Glomerular endothelial cell (primary cell): ENCODE measurements at places on chromosomes 4 and X.

DNA sequence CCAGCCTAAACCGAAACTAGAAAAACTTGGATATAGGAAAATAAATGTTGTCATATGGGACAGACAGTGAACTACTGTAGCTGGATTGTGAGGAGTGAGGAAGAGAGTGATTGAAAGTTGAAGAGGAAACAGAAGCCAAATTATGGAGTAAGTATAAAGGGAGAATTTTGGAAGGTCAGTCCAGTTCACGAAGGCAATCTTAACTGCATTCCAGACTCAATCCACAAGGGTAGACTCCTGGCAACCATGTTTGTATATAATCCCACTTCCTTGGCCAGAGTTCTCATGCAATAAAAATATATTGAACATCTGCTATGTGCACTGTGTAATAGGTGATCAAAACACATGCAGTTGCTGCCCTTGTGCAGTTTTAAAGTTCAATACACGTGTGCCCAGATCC, 58.6 kb upstream of the CAMK2D start:
- no peak for DNase-seq

DNA sequence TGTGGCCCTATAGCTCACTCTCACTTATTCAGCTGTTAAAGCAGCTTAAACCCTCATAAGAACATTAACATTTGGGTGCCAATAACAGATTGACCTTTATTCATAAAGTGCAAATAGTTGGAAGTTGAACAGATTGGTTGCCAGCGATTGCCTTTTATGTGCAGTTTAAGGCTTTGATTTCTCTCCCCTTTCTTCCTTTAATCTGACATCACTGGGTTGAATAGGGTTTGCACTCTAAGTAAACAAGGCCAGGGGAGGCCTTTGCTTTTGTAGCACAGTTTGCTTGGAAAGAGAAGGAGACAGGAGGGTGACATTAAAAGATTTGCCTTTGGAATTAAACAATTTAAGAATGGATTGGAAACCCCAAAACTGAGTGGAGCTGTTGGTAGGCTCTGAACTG, 114.3 kb downstream of the NKX6-1 start:
- no peak for DNase-seq

DNA sequence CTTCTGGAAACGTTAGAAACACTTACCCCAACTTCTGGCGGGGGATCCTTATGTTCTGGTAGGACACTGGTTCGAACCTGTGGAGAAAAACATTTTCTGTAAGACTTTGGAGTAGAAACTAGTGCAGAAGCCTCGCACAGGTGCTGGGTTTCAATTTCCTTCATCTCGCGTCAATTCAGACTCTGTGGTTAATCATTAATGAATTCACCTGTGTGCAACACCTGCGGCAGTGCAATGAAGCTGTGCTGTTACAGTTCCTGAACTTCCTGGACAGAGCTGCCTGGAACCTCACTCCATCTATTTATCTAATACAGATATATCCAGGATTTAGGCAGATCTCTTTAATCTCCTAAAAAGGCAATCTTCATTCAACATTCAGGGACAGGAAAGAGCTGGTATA, 531.4 kb downstream of the INPP4B start:
- DNase-seq = no peak

GRCh38 chrX:14505648-14506047, 23.7 kb upstream of the GLRA2 start:
- DNase-seq = no peak

DNA sequence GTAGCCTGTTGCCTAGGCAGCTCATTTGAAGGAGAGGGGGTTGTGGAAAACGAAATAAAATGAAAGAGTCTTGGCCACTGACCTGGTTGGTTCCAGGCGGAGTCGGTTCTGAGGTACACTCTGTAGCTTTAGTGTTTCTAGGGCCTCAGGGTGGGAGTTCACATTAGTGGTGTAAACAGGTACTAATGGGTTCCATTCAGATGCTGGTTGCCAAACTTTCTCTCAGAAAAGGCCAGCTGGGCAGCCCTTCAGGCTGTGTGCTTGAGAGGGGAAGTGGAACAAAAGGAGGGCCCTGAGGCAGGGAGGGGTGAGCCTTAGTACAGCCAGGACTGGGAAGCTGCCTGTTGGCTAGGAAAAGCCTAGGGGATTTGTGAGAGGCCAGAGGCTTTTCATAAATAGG, 24.8 kb downstream of the NHSL2 start:
- DNase-seq = no peak

DNA sequence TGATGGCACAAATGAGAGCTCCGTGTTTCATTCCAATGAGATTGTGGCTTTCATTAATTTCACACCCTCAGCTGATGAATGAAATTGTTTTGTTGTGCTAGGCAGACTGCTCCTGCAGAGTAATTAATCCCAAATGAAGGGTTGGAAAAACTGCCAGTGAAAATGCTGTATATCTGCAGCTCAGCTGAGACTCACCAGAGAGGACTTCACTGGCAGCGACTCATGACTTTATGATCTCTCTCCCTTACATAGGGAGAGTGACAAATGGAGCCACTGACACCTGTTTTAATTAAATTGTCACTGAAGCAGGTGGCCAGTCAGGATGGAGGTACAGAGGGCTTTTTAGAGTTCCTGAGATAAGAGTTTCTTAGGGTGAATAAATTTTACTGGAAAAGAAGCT, 24.8 kb downstream of the GRXCR1 start:
- no peak for DNase-seq

DNA sequence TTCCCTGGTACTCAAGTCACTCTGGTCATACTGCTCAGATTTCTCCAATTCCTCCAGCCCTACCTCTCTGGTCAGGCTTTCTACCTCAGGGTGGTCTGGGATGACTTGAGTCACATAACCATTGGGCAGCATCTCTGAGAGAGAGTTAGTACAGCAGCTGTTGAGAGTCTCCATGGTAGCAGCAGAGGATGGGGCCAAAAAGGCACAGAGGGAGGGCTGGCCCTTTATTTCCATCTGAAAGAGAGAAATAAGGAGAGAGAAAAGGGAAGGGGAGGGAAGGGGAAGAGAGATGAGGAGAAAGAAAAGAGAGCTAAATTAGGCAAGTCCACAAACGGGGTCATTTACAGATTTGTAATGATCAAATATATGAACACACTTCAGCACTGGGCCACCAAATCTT, 149.1 kb upstream of the ARHGEF9 start:
- DNase-seq = no peak

DNA sequence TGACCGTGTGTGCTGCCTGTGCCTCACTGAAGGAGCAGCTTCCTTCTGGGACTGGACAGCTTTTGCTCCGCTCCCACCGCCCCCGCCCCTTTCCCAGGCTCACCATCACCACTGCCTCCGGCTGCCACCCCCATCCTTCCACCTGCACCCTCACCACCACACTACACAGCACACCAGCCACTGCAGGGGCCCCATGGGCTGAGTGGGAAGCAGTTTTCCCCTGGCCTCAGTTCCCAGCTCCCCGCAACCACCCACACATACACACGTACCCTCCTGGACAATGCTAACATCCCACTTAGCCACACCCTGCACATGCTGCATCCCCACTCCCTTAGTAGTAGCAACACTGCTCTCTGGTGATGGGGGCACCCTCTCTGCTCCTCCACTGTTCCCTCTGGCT, 29.6 kb upstream of the COX18 start:
- no peak for DNase-seq

GRCh38 chr4:24889991-24890390, 22.9 kb downstream of the CCDC149 start:
- no peak for DNase-seq

DNA sequence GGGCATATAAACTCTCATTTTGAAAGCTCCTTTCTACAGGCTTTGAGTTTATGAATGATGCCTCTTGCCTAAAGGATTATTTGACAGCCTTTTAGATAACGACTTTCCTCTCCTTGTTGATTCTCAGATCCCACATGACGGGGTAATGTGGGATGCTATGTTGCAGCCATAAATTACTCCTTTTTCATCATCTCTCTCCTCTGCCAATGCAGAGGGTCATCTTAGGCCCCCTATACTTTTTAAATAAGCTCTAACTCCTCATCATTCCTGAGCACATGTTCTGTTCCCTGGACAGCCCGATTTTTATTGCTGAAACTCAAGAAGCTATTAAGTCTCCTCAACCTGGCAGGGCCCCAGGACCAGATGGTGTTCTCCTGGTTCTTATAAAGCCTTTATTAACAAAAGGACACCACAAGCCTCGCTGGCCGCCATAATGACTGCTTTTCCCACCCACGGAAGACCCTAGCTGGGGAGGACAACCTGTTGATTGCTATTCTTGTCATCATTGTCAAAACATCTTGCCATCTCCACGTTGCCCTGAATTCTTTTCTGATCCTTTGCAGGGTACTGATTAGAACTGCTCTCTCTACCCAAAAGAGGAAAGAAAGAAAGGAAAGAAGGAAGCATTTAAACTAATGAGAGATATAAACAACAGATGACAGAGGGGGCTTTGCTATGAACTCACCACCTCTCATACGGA, 150.7 kb downstream of the DHX15 start:
- no peak for DNase-seq

DNA sequence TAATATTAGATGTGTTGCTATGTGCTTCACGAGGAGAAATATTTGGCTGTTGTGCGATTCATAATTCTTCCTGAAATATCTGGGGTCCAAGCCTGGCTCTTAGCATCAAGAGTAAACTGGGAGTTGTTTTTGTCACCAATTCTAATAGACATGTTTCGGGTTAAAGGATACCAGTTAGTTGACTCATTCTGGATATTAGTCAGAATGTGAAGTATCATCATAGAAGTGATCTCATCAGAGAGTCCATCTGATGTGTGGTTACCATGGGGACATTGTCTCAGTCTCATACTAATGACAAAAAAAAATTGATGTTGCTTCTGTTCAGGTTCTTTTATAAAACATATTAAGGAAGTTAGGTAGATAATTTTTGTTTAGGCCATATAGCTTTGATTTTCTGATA, 57.2 kb upstream of the MTMR1 start:
- DNase-seq = no peak

DNA sequence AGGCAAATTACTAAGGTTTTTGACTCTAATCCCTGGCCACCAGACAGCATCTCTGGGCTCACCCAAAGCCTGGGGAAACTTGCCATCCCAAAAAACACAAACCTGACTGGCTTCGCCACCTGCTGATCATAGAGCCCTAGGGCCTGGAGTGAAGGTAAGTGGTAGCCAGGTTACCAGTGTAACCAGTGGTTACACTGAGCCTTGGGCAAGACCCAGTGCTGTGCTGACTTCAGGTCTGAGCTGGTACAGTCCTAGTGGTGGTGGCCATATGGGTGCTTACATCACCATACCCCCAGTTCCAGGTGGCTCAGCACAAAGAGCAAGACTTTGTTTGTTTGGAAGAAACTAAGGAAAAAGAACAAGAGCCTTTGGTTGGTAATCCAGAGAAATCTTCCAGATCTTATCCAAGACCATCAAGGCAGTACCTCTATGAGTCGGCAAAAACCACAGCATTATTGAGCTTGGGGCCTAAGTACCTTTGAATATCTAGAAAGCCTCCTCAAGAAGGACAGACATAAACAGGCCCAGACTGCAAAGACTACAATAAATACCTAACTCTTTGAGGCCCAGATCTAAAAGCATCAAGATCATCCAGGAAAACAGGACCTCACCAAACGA, 13.7 kb downstream of the MED14 start:
- no peak for DNase-seq

GRCh38 chr4:74005528-74005927, 7.1 kb upstream of the CXCL5 start:
- DNase-seq = no peak

- no peak for DNase-seq
Measured at GRCh38 chr4:37138019-37138653, 106.4 kb upstream of the NWD2 start.

- DNase-seq = no peak
Measured at GRCh38 chr4:81876106-81876505, 404.4 kb upstream of the RASGEF1B start.

DNA sequence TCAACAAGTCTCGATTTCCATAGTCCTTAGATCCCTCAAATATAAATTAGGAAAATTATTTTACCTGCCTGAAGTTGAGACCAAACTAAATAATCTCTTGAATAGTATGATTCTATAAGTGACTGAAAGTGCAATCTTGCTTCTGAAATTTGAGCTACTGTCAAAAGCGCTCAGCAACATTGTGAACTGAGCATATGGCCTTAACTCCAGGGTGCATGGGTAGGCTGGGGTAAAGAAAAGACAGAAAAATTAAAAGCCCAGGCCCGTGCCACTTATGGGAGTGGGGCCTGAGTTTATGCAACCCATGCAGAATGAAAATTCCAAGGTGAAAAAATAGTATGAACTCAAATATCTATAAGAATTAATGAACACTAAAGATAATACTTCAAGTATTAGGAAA, 9.8 kb downstream of the PGRMC2 start:
- DNase-seq = no peak

GRCh38 chr4:56874166-56874565, 33.5 kb upstream of the REST start:
- DNase-seq = no peak

DNA sequence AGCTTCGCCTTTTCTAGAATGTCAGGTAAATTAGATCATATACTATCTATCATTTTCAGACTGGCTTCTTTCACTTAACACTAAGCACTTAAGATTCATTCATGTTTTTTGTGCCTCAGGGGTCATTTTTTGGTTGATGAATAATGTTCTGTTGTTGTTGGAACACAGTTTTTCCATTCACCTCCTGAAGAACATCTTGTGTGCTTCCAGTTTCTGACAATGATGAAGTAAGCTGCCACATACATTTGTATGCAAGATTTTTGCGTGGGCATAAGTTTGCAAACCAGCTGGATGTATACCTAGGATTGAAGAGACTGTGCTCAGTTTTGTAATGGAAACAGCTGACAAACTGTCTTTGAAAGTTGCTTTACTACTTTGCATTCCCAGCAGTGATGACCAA, 37.6 kb downstream of the MAGEA9 start:
- DNase-seq = no peak

DNA sequence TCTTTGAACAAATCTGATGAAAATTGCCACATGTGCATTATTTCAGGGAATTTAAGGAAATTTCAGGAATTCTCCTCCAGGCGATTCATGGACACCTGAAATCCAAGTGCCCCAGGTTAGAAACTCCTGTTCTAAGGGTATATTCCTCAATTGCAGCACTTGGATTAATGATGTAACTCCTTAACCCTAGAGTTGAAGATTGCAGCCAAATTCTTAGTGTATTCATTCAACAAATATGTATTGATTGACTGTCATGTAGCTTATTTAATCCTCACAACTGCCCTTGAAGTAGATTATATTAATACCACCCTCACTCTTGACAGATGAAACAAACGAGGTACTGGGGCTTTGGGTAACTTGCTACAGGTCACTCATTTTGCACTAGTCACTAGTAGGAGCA, 11.3 kb downstream of the CETN2 start:
- no peak for DNase-seq

- no peak for DNase-seq
Measured at GRCh38 chrX:1734806-1735205, 119.9 kb downstream of the ASMT start.

DNA sequence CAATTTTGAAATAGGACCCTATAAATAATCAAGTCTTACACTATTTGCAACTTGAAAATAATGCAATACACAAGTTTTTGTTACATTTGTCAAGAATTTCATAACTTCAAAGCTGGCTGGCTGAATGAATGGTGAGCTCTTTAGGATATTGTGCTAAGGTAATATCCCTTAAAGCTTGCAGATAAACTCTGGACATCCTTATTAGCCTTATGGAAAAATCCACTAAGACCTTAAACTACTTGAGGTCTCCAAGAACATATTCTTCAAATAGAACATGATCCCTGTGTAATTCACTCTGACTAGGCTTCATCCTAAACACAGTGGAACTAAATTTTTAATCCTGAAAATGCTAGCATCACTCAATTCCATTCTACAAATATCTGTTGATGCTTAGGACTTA, 199.3 kb downstream of the PACRGL start:
- no peak for DNase-seq

GRCh38 chrX:95662200-95662599, 1022.4 kb upstream of the DIAPH2 start:
- DNase-seq = no peak

GRCh38 chrX:73965833-73966232, 338.1 kb upstream of the ZCCHC13 start:
- no peak for DNase-seq
